Right cardiac atrium (tissue), 5 donors: ENCODE measurements at places on chromosomes 4 and X. TPM values are rescaled to one million over a fixed set of nuclear protein-coding genes. Genes with fewer than 3 reads are reported as not detected.

DNA sequence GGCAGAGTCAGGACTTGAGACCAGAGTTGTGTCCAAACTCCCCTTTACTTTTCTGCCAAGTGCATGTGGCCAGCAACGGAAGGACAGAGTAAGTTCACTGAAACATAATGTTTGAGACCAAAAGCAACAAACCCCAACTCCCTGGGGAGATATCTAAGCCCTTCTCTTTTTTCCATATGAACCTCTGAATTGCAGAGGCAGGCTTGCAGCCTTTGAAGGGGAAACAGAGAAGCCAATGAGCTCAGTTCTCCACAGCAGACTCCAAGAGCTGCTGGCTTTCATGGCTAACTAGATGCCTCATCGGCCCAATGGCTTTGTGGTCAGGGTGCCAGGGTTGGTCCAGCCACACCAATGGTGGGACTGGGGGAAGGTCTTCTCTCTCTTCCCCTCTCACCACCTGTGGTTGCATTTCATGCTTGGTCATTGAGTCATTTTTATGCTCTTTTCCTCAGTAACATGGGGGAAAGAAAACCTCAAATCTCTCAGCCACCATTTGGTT, 34.0 kb downstream of the STARD8 start:
- DNase-seq, result no peak

The OCRL gene
- total RNA-seq, result 13.1 TPM

The AKAP4 gene
- not detected for total RNA-seq

DNA sequence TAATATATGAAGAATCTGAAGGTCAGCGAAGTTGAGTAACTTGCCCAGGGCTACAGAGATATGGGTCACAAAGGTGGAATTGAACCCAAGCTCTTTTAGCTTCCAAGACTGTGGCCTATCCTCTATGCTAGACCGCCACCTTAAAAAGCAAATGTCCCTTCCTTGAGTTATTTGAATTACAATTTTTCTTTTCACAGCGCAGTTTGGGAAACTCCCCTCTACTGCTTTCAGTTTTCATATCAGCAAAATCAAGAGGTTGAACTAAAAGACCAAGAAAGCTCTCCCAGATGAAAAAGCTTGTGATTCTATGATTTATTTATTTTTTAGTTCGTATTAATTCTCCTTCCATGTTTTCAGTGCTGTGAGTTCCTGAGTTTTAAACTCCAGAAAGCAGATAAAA, 174.5 kb upstream of the C1QTNF7 start:
- no peak for DNase-seq
